Epithelial cell of esophagus (primary cell): ENCODE measurements at places on chromosomes 16 and 17.

- no peak for DNase-seq
Measured at GRCh38 chr16:47627721-47628120, 166.6 kb downstream of the PHKB start.

- peak; percentile 99 for DNase-seq
Measured at GRCh38 chr17:78142119-78142861, 3.9 kb upstream of the C17orf99 start.

- DNase-seq: no peak
Measured at GRCh38 chr17:33261820-33262219, 31.3 kb downstream of the ASIC2 start.

DNA sequence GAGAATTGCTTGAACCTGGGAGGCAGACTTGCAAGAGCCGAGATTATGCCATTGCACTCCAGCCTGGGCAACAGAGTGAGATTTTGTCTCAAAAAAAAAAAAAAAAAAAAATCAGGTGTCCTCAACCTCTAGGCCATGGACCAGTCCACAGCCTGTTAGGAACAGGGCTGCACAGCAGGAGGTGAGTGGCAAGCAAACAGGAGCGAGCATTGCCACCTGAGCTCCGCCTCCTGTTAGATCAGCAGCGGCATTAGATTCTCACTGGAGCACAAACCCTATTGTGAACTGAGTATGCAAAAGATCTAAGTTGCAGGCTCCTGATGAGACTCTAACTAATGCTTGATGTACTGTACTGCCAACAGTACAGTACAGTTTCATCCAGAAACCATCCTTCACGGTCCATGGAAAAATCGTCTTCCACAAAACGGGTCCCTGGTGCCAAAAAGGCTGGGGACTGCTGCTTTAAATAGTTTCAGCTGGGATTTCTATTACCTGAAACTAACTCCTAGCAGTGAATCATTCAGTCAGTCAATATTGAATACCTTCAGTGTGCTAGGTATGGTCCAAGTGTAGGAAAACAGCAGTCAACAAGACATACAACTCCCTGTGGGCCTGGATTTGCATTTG, 56.3 kb upstream of the DHX40 start:
- no peak for DNase-seq

DNA sequence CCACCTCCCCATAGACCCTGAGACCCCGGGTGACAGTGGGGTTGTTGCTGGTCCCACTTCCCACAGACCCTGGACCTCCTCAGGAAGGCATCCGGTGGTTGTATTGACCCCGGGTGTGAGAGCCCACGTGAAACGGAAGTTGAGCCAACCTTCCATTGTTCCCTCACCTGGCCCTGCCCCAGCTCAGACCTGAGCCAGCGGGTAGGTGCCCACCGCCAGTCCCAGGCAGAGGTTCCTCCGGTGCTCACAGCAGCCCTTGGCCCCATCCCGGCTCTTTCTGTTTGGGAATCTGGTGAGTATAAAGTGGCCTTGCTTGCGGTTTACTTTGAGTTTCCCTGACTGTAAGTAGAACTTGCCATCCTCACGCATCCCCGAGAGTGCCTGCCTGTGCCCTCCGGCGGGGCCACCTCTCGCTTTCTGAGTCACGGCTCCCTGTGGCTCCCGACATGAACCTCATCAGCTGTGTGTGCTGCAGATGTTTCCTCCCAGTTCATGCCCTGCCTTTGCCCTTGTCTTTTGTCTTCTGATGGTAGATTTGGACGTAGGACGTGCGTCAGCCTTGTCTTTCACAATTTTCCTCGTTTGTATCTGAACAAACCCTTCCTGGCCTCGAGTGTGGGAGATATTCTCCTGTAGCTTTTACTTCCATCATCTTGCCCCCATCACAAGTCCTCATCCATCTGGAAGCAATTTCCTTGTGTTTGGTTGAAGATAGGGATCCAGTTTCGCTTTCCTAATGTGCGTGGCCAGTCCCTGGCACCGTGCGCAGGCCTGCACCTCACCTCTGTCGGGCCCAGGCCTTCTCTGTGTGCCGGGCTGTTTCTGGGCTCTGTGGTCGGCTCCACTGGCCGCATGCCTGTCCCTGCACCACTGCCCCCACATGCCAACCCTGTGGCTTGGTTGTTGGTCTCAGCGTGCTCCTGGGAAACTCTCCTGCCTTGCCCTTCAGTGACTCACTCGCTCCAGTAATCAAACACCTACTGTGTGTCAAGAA, 76.0 kb downstream of the METRNL start:
- DNase-seq: no peak

- DNase-seq: no peak
Measured at GRCh38 chr17:19883537-19884215, 15.9 kb upstream of the ULK2 start.

- DNase-seq: peak; percentile 63
Measured at GRCh38 chr16:3950343-3951193, 70.1 kb upstream of the CREBBP start.

GRCh38 chr16:48609652-48610029, 339 bp downstream of the N4BP1 start:
- no peak for DNase-seq

DNA sequence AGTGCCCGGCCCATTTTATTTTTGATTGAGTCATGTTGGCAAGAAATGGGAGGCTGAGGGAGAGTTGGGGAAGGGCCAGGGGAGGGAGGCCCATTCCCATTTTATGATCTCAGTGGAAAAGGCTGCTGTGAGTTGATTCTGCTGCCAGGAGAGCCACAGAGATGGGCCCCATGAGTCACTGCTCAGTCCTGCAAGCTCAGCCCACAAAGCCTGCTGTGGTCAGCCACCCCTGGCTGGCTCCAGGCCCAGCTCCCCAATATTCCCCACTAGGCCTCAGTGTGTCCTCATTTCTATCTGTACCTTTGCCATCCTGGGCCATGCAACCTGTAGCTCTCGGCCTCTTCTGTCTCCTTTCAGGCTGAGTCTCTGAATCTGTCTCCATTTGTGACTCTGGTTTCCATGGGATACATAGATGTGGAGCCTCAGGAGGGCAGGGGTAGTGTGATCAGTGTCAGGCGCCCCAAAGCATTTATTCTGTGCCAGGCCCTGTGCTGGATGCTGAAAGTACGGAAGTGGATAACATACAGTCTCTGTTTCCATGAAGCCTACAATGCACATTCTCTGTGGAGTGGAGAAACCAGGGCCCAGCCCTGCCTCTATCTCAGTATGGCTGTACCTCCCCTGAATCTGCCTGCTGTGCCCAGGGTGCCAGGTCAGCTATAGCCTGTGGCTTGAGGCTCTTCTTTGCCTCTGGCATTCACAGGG, 1.9 kb upstream of the PLEKHG4 start:
- peak; percentile 96 for DNase-seq
